NCI-H1105 (cell line): ENCODE measurements at places on chromosomes 7 and 10.
A peak's percentile ranks its signal among the peaks of the same experiment; 100 is the strongest.

DNA sequence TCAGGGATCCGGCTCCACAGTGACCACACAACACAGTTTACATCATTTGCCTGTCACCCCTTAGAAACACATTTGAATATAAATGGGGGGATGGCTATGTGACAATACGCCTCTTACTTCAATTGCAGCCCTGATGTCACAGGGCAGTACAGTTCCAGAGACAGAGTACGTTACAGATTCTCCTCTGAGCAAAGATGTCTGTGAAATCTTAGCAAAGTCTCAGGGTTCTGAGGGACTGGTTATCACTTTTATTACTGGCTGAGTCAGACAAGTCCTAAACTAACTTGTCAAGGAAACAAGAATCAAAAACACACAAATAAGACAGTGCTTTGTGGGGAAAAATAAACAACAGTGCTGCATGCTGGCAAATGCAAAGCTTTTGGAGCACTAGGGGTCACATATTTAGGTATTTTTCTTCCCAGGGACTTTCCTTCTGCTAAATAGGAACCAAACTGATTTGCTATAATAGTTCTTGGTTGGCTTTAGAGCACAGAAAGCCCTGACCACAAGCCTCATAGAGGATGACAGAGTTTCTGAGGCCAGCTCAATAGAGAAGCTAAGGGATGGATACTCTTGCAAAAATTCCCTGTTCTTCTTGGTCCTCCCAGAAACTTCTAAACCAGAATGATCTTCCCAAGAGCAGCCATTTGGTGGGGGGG, 501.6 kb downstream of the GRID1 start:
- DNase-seq: no peak

DNA sequence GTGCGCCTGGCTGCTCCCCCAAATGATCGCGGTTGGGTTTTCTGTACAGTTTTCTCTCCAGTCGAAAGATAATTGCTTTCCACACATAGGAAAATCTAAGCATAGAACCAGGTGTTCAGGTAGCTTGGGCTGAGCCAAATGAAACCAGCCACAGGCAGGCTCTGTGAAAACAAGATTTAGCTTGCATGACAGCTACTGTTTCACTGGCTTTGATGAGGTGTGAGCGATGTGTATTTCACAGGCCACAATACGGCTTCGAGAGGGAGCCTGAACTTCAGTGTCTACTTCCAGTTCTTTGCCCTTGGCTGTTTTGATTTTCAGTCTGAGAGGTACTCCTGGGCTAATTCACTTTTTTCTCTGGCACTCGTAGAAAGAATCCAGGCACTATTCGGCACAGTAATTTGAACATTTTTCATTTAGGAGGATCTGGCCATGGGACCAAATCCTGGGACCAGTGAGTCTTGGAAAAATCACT, 110.5 kb downstream of the JCAD start:
- DNase-seq: peak; percentile 13

DNA sequence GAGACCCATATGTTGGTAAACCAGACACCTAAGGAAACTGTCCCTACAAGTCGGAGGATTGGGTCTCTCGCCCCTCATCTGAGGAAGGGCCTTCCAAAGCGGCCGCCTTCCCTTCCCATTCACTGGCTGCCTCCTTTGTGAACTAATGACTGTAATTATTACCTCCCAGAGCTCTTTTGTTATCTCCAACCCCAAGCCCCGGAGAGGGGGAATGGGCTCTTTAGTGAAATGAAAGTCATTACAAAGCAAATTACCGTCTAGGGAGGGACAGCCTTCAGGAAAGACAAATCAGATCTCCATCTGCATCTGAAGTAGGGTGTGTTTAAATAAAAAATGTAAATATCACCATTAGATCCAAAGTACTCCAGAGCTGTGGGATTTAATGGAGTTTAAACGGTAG, 2.6 kb upstream of the GAD2 start:
- DNase-seq: peak; percentile 81

DNA sequence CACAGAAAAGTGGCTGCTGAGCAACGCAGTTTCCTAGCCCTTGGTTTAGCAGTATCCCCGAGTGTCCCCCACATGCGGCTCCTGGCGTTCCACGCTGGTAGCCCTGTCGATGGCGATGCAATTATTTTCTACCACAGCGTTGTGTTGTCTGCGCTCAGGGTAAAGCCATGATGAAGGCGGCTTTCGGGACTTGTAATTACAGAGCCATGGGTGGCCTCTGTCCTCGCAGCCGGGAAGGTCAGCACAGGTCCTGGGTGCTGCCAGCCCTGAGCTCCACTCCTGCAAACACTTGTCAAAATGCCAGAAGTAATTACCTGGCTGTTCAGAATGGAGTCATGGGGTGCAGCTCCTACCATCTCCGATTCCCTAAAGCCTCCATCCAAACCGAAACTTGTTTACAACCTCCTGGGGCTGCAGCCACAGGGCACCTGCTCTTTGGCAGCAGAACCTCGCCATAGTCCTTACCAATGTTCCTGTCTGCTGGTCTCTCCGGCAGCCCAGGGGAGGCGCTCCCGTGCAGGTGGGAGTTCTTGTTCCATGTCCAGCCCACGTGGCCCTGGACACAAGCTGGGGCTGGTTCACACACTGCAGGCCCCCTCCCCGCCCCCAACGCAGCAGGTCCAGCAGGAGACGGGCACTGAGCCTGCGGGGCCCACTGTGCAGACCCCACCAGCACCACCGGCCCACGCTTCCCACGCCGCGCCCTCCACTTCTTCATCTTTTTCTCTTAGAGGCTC, 512.6 kb downstream of the PTPRN2 start:
- DNase-seq: peak; percentile 83

DNA sequence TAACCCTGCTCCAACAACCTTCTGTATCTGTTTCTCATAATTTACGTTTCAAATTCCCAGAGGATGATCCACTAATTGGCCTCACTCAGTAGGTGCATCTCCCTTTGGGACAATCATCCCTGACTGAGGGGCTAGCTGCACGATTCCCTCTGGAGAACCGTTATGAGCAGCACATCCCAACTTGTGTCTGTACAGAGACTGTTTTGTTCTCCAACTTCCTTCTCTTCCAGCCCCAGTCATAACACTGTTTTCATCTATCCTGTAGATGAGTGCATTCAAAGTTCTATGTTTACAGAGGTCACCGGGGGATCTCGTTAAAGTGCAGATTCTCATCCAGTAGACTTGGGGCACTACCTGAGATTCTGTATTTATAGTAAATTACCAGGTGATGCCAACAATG, 187.2 kb downstream of the REEP3 start:
- no peak for DNase-seq

DNA sequence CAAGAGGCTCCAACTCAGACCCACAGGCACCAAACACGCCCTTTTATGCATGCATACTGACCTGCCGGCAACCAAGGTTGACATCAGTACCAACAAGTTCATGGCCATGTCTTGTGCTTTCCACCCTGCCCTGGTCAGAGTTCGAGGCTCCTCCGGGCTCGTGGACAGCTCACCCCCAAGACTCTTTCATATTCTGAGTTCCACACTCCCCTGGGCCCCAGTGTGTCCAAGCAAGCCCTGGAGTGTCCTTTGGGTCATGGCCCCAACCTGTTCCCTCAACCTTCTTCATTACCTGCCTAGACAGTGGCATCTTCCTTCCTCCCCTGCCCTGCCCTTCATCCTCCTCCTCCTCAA, 40.5 kb downstream of the HIF1AN start:
- DNase-seq: no peak

GRCh38 chr7:42414941-42415505, 178.0 kb upstream of the GLI3 start:
- DNase-seq: no peak

GRCh38 chr10:101284744-101285463, 55.6 kb upstream of the LBX1 start:
- no peak for DNase-seq

DNA sequence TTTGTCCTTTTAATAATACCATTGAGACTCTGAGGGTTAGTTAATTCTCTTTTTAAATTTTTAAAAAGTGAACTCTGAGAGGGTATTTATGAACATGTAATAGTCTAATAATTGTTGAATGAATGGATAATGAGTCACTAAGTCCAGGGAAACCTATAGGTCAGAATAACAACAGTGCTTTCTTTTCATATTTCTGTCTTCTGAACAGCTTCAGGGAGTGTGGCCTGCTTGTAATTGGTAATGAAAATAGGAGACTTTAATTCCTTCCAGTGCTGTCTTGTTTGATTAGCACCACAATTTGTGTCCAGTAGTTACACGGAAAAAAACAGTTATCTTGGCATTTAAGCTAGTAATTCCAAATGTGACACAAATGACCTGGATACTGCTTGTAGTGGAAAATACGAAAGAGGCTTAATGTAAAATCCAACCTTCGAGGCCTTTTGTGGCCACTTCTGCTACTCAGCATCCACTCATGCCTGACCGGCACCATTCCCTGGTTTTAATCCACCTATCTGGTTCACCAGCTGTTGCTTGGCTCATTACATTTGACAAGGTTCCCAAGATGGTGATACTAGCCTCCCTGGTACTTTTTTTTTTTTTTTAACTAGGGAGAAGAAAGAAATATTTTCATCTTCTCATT, 149.3 kb upstream of the IMMP2L start:
- no peak for DNase-seq

- DNase-seq: no peak
Observed at GRCh38 chr7:39464350-39465054, 101.7 kb upstream of the YAE1 start.

DNA sequence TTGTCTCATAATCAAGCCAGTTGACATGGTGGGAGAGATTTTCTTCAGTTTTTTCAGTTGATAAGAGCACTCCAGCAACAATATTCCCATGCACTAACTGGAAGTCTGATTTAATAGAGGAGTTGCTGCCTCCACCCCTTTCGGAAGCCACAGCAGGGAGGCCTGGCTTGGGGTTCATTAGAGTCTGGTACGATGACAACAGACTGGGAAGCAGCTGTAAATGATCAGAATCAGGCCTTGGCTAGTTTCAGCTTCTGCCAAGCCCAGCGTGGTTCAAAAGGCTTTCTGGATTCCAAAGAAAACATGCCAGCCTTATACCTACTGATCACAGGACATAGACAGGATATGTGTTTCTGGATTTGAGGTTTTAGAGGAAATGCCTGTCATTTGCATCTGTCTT, 274.0 kb downstream of the CSTF2T start:
- no peak for DNase-seq

- DNase-seq: no peak
Observed at GRCh38 chr10:77539147-77539935, 98.3 kb downstream of the KCNMA1 start.

- no peak for DNase-seq
Observed at GRCh38 chr10:12165036-12165435, 30.7 kb downstream of the NUDT5 start.

GRCh38 chr10:114017271-114017670, 26.4 kb upstream of the ADRB1 start:
- DNase-seq: no peak

GRCh38 chr10:61635932-61636331, 26.8 kb upstream of the CABCOCO1 start:
- DNase-seq: no peak

- no peak for DNase-seq
Observed at GRCh38 chr7:43112459-43112940, at the start of gene HECW1. Gene HECW1, plus strand, starts transcription at chr7:43112647. Its CDS starts 131,259 bp downstream, at chr7:43243906.

DNA sequence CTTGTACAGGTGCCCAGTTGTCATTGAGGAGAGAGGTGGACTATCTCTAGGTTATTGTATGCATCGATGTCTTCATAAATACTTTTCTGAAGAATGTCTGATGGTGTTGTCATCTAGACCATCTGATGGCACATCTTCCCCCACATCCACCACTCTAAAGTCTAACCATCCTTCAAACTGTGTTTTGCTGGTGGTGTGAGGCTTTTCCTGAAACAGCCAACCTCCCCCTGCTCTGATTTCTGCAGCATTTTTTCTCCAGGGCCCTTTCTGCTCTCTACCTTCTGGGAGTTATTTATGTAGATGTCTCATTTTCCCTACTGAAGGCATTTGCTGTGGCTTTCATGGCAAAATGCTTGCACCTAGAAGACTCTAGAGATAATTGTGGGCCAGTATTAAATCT, 1.5 kb downstream of the PLCE1 start:
- no peak for DNase-seq

DNA sequence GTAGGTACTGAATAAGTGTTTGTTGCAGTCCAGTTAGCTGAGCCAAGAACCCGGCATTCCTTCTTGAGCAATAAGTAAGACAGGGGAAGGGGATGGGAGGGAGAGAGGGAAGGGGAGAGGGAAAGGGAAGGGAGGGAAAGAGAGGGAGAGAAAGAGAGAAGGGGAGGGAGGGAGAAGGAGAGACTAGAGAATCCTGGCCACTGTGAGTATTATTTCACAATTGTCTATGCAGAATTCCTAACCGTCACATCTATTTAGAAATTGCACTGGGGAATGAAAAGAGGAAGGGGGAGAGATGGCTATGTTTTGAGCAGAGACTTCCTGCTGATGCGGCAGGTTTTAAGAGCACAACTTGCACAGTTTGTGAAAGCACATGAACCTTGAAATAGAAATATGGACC, 251.4 kb upstream of the ZMIZ1 start:
- no peak for DNase-seq

GRCh38 chr10:68235581-68235980, 3.7 kb upstream of the ATOH7 start:
- DNase-seq: no peak

- no peak for DNase-seq
Observed at GRCh38 chr7:21651697-21652096, 108.9 kb downstream of the DNAH11 start.

DNA sequence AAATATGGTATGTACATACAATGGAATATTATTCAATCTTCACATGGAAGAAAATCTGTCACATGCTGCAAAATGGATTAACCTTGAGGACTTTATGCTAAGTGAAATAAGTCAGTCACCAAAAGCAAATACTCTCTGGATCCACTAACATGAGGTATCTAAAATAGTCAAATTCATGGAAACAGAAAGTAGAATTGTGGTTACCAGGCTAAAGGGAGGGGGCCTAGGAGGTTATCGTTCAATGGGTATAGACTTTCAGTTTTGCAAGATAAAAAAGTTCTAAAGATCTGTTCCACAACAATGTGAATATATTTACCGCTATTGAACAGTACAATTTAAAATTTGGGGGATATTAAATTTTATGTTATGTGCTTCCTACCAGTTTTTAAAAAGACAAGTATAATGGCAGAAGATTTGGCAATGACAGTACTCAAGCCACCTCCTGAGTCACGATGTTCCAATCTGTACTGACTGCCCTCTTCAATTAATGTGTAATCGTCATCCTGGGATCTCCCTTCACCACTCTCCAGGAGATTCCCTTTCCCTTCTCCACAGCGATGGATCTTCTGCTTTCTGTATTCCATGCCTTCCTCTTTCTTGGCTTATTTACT, 32.3 kb upstream of the IL6 start:
- DNase-seq: no peak

DNA sequence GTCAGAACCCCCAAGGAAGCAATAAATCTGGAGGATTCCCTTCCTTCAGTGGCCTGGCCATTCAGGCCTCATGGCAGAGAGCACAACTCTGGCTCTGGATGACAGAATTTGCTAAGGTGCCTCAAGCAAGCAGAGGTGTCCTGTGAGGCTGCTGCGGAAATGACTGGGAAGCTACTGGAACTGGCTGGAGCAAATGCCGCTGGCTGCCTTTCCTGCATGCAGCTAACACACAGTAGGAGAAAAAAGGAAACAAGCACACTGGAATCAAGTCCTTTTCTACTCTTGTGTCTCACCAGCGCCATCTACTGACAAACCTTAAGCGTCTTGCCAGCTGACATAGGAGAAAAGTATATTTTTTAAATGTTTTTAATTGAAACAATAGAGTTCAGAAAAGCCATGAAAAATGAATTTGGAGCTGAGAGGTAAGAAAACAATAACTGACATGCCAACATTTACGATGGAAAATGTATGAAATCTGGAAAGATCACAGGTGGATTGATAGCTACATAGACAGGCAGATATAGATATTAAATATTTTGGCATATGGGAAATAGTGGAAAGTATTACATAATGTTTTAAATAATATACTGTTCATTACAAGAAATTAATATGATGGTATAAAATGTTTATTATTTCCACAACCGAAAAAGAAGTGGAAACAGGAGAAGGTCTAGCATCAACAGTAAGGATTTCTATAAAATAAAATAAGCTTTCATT, 951.6 kb downstream of the ANKRD7 start:
- DNase-seq: peak; percentile 65
